ENCODE measurements at places on chromosomes 4 and X. TPM values are rescaled to one million over a fixed set of nuclear protein-coding genes. Genes with fewer than 3 reads are reported as not detected.
A peak's percentile ranks its signal among the peaks of the same experiment; 100 is the strongest.

- H3K27me3 ChIP-seq: no peaks in the 10 kb centered on the region
- H3K36me3 ChIP-seq: no peaks in the 10 kb centered on the region
- no peaks in the 10 kb centered on the region for H3K4me1 ChIP-seq
- H3K27ac ChIP-seq: no peak overlapping the region
- peak; percentile 44 for DNase-seq
- no peak overlapping the region for H3K4me3 ChIP-seq
Measured at GRCh38 chrX:74383611-74384010, 37.7 kb upstream of the SLC16A2 start.

GRCh38 chr4:19615086-19615689, 636.5 kb upstream of the SLIT2 start:
- H3K4me1 ChIP-seq: no peaks in the 10 kb centered on the region
- H3K27ac ChIP-seq: no peak overlapping the region
- H3K4me3 ChIP-seq: no peak overlapping the region

DNA sequence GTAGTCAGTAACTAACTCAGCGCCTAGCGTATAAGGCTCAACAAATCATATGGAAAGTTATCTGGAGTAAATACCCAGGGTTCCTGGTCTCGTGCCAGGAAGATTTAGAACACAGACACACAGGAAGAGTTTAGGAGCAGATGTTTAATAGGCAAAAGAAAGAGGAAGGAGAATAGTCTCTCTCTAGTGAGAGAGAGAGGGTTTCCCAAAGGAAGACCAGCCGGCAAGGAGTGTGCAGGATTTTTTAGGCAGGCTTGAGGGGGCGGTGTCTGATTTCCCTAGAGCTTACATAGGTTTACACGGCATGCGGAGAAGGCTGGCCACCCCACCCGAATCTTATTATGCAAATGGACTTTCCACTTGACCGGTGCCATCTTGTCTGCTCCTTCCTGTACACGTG, 284.0 kb upstream of the FRG1 start:
- H3K27ac ChIP-seq: no peak overlapping the region
- H3K4me1 ChIP-seq: no peaks in the 10 kb centered on the region
- H3K4me3 ChIP-seq: no peak overlapping the region
- no peaks in the 10 kb centered on the region for H3K36me3 ChIP-seq
- H3K27me3 ChIP-seq: peaks cover 22% of the 10 kb centered on the region

GRCh38 chr4:100962698-100963097, 384.6 kb downstream of the PPP3CA start:
- peaks cover 4% of the 10 kb centered on the region for H3K4me1 ChIP-seq
- no peak for DNase-seq

- H3K4me1 ChIP-seq: peaks cover 7% of the 10 kb centered on the region
- H3K4me3 ChIP-seq: peak overlapping the region; percentile 84
- no peaks in the 10 kb centered on the region for H3K36me3 ChIP-seq
- peak; percentile 85 for DNase-seq
- H3K27me3 ChIP-seq: no peaks in the 10 kb centered on the region
Measured at GRCh38 chr4:1345903-1346780, 866 bp upstream of the UVSSA start.

DNA sequence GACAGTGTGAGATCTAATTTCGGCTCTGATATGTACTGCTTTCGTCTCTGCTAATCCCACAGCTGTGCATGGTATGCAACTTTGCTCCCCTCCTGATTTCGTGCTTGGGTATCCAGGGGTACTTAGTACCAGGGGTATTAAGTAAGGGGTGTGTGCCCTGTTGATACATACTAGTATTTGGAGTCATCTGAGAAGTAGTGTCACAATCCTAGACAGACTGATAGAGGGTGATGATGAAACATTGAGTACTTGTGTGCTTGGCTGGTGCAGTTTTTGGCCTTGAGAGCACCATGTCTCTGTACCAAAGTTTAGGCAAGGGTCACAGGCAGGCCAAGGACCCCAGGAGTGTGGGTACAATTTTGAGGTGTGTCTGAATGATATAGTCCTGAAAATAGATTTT, 10.9 kb downstream of the GPAT3 start:
- DNase-seq: no peak
- H3K4me3 ChIP-seq: no peak overlapping the region

DNA sequence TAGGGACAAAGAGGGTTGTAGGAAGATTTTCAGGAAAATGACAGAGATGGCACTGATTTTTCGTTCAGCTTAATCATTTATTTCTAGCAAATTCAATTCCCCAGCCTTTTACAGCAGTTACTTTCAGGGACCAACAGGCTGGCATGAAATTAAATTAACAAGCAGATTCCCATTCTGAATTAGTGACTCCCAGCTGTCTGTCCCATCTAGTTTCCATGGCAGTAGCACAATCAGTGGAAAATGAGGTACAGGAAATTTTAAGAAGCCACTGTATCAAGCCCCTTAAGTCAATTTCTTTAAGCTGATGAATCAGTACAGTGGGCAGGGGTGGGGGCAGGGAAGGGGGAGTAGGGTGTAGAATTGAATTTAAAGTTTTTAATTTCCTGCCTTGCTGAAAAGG, 121.1 kb upstream of the TEX13C start:
- H3K4me1 ChIP-seq: no peaks in the 10 kb centered on the region
- no peak overlapping the region for H3K4me3 ChIP-seq
- DNase-seq: no peak
- no peak overlapping the region for H3K27ac ChIP-seq

DNA sequence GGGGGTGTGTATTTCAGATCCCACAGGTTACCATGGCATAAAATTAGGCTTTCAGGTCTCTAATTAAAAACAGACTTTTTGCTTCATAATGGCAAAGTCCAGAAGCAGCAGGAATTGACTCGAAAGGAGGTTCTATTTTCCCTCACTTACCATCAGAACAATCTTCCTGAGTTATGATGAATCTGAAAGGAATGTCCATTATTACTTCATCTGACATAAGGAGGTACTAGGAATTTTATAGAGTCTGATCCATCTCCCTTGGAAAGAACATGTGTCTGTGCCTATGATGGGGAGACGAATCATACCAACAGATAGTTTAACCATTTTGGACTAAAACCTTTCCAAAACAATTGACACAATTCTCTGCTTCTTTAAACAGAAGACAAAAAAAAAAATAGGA, 206.3 kb upstream of the FGF13 start:
- H3K27ac ChIP-seq: no peak overlapping the region
- H3K36me3 ChIP-seq: no peaks in the 10 kb centered on the region
- H3K27me3 ChIP-seq: no peaks in the 10 kb centered on the region

- H3K27ac ChIP-seq: no peak overlapping the region
- H3K27me3 ChIP-seq: no peaks in the 10 kb centered on the region
- no peak overlapping the region for H3K4me3 ChIP-seq
Measured at GRCh38 chrX:155112171-155112570, 40.9 kb downstream of the BRCC3 start.

DNA sequence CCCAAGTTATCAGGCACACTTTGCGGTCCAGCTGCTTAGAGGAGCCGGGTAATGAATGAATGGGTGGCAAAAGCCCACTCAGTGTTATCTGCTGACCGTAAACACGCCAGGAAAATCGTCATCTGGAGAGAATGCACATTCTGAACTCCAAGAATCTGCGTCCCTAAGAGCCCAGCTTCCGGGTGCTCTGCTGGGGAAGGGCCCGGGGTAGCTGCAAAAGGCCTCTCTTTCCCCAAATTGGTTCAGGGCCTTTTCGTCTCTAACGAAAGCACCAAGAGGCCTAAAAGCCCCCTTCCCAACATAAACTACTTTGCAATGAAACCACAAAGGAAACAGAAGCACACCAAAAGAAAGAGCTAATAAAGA, 1.6 kb upstream of the SFRP2 start:
- H3K36me3 ChIP-seq: peaks cover 8% of the 10 kb centered on the region
- H3K27ac ChIP-seq: peak overlapping the region; percentile 94
- H3K4me1 ChIP-seq: peaks cover 37% of the 10 kb centered on the region
- peak overlapping the region; percentile 98 for H3K4me3 ChIP-seq
- H3K27me3 ChIP-seq: peaks cover 7% of the 10 kb centered on the region
- DNase-seq: no peak

DNA sequence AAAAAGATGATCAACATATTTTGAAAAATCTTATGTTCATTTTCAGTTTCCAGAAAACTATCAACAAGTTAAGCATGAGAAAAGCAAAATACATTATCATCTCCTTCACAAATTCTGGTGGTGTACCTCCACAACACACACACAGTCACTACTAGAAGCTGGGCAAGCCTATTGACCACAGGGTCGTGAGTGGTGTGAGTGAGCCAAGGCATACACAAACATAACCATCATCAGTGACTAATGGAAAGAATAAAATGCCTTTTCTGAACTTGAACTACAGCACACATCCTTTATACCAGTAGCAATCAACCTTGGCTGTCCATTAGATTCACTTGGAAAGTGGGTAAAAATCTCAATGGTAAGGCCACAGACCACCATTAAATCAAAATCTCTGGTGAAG, 180.2 kb downstream of the FAM47B start:
- H3K27ac ChIP-seq: no peak overlapping the region
- H3K4me1 ChIP-seq: no peaks in the 10 kb centered on the region
- no peak for DNase-seq

GRCh38 chr4:138939960-138940359, 75.6 kb upstream of the NOCT start:
- no peak overlapping the region for H3K27ac ChIP-seq
- DNase-seq: no peak
- peaks cover 15% of the 10 kb centered on the region for H3K4me1 ChIP-seq
- no peaks in the 10 kb centered on the region for H3K36me3 ChIP-seq

DNA sequence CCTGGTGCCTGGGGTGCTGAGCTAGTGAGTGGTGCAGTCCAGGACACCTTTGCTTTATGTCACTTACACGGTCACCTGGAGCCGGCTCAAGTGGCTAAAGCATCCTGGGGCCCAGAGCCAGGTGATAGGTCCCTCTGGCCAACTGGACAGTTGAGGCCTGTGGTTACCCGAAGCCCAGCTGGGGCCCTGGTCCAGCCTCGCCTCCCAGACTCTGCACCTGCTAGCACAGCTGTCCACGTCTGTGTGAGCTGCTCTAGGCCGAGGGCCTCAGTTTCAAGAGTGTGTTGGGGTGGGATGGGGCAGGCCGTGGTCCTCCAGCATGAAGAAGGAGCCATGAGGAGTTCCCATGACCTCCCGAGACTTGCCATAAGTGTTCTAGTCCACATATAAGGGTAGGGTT, 7.7 kb upstream of the ADD1 start:
- no peak for DNase-seq
- peaks cover 7% of the 10 kb centered on the region for H3K4me1 ChIP-seq
- H3K36me3 ChIP-seq: peaks cover 3% of the 10 kb centered on the region
- H3K4me3 ChIP-seq: no peak overlapping the region
- H3K27ac ChIP-seq: no peak overlapping the region

DNA sequence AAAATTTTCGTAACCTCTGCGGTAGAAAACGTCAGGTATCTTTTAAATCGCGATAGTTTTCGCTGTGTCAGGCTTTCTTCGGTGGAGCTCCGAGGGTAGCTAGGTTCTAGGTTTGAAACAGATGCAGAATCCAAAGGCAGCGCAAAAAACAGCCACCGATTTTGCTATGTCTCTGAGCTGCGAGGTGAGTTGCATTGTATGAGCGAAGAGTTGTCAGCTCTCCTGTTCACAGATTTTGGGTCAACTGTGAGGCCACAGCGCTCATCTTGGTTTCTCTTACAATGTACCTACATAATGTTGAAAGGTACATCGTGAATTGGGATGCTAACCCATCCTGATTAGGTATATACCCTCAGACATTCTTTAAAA, 486 bp downstream of the CLCN3 start:
- no peaks in the 10 kb centered on the region for H3K27me3 ChIP-seq
- no peaks in the 10 kb centered on the region for H3K36me3 ChIP-seq
- H3K27ac ChIP-seq: peak overlapping the region; percentile 87

DNA sequence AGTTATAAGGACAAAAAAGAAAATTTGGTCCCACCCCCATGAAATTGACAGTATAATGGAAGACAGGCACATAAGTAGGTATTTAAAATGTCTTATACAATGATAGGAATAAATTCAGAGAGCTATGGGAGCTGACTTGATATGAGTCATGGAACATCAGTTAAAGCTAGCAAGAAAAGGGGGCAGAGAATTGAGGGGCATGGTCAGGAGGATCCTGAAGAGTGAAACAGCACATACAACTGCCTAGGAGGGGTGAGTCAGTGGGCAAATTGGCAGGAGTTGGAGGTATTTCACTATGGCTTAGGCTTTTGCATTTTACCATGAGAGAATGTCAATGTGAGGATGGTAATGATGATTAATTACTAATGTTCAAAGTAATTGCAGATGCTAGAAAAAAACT, 95.4 kb upstream of the BANK1 start:
- H3K36me3 ChIP-seq: no peaks in the 10 kb centered on the region
- DNase-seq: no peak
- no peak overlapping the region for H3K4me3 ChIP-seq
- no peaks in the 10 kb centered on the region for H3K27me3 ChIP-seq
- H3K4me1 ChIP-seq: peaks cover 22% of the 10 kb centered on the region

DNA sequence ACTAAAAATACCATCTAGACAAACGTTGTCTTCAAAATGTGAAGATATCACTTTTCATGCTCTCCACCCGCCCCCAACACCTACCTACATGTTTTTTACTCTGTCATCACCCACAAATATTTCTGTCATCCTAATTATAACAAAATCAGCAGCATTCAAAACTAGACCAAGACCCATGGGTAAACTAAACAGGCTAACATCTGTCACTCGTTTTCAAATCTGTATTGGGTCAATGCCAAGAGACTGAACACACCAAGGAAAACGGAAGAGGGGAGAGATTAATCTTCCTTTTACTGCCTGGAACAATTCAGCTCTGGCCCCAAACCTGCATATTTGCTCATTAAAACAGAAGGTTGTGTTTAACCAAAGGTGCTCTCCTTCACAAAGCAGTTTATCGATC, 17.5 kb downstream of the FAM184B start:
- H3K27ac ChIP-seq: no peak overlapping the region
- DNase-seq: no peak
- no peak overlapping the region for H3K4me3 ChIP-seq
- H3K36me3 ChIP-seq: no peaks in the 10 kb centered on the region

GRCh38 chrX:17544821-17545220, 169.8 kb downstream of the NHS start:
- H3K27me3 ChIP-seq: peaks cover 3% of the 10 kb centered on the region
- H3K4me1 ChIP-seq: no peaks in the 10 kb centered on the region
- no peaks in the 10 kb centered on the region for H3K36me3 ChIP-seq
- no peak overlapping the region for H3K4me3 ChIP-seq
- no peak overlapping the region for H3K27ac ChIP-seq

Gene USP51
- 6.6 TPM for total RNA-seq

Gene SPANXA1
- not detected for total RNA-seq

Gene TENT5D
- 0.12 TPM for total RNA-seq

Gene RRH
- not detected for total RNA-seq

Gene MAMLD1
- 0.25 TPM for total RNA-seq

Gene AMER1
- 6.7 TPM for total RNA-seq

Gene HSFX2
- total RNA-seq: 0.77 TPM

Gene TCEAL3
- 12.0 TPM for total RNA-seq

Gene TRIM60
- not detected for total RNA-seq

Gene MAGEE1
- total RNA-seq: 3.6 TPM

Gene MAGEC1
- not detected for total RNA-seq

Gene OPRPN
- total RNA-seq: not detected

Gene KCND1
- 0.39 TPM for total RNA-seq

Gene ARAP2
- 1.6 TPM for total RNA-seq

Data from neural progenitor cell (in vitro differentiated cells).